ENCODE measurements at places on chromosomes 6 and 20.

- DNase-seq = no peak
Measured at GRCh38 chr6:162099685-162100084, 627.9 kb downstream of the PRKN start.

GRCh38 chr6:101645770-101646169 is 252.3 kb downstream of the GRIK2 start:
- DNase-seq = no peak

- no peak for DNase-seq
Measured at GRCh38 chr6:24517659-24518543, 23.1 kb downstream of the ALDH5A1 start.

- DNase-seq = no peak
Measured at GRCh38 chr6:4253604-4254231, 118.3 kb upstream of the ECI2 start.

- DNase-seq = no peak
Measured at GRCh38 chr20:17417225-17417624, 114.0 kb downstream of the BFSP1 start.

- no peak for DNase-seq
Measured at GRCh38 chr20:24827603-24828295, 121.3 kb upstream of the CST7 start.

DNA sequence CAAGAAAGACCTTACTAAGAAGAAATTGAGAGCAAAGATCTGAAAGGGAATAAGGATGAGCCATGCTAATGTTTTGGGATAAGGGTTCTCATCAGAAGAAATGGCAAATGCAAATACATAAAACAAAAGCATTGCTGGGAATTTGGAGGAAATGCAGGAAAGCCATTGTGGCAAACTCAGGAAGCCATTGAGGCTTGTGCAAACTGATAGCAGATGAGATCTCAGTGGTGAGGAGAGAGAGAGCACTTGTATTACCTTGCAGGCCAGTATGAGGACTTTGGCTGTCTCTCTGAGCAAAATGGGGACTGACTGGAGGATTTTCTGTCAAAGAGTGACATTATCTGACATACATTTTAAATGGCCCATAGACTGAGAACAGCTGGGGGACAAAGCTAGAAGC is 103.0 kb downstream of the ADGRB3 start:
- DNase-seq = no peak

- no peak for DNase-seq
Measured at GRCh38 chr6:84882768-84883766, 118.7 kb upstream of the TBX18 start.

DNA sequence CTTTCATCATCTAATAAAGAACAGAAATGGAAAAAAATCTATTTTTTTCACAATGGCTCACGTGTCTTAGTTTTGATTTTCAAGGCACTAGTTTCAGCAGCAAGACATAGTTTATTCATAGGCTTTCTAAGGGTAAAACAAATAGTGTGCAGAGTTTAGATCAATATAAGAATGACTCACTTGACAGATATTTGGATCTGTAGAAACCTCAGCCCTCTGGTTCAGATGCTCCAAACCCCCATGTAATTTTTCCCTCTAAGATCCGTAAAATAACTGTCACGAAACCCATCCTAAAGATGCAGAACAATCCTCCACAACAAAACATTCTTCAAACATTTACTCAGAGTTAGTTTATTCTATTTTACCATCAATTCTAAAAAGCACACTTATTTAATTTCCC is 43.4 kb downstream of the IYD start:
- no peak for DNase-seq

GRCh38 chr6:8243475-8243874 is 141.1 kb upstream of the EEF1E1 start:
- DNase-seq = no peak

- no peak for DNase-seq
Measured at GRCh38 chr20:37219751-37220668, 40.7 kb upstream of the MROH8 start.

- DNase-seq = no peak
Measured at GRCh38 chr20:58889334-58889760, 36.8 kb downstream of the GNAS start.

- no peak for DNase-seq
Measured at GRCh38 chr6:129429956-129430355, 280.0 kb downstream of the ARHGAP18 start.

- DNase-seq = no peak
Measured at GRCh38 chr6:133288662-133289061, 47.5 kb downstream of the EYA4 start.

- DNase-seq = no peak
Measured at GRCh38 chr6:99498421-99498820, 16.8 kb downstream of the USP45 start.

DNA sequence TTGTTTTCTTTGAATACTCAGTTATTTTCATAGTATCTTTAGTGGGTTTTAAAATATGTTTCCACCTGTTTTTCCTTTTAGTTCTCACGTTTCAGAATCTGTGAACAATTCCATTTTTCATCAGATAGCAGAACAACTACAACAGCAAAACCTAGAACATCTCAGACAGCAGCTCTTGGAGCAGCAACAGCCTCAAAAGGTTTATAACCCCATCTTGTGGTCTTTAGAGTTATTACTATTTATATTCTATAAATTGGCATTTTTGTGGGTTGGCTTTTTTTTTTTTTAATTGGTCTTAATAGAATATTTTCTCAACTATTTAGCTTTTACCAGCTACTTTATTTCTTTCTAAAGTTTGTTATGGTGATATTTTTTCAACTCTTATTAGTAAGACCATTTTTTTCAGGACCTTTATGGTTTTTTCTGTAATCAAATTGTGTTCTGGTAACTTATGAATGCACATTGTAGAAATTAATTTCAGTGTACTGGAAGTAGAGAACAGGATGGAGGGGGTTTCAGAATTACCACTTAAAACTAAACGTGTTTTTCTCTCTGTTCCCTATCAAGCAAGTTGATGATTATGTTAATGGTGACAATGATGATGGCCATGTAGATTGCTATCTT is 72.2 kb downstream of the SCAF8 start:
- DNase-seq = no peak

- DNase-seq = no peak
Measured at GRCh38 chr6:40810171-40810570, 223.0 kb upstream of the LRFN2 start.
